Activated naive CD8-positive, alpha-beta T cell treated with anti-CD3 and anti-CD28 coated beads, Interleukin-2, amount 50 U/mL, for 24 hours (primary cell): ENCODE measurements at places on chromosomes 13 and 19.

DNA sequence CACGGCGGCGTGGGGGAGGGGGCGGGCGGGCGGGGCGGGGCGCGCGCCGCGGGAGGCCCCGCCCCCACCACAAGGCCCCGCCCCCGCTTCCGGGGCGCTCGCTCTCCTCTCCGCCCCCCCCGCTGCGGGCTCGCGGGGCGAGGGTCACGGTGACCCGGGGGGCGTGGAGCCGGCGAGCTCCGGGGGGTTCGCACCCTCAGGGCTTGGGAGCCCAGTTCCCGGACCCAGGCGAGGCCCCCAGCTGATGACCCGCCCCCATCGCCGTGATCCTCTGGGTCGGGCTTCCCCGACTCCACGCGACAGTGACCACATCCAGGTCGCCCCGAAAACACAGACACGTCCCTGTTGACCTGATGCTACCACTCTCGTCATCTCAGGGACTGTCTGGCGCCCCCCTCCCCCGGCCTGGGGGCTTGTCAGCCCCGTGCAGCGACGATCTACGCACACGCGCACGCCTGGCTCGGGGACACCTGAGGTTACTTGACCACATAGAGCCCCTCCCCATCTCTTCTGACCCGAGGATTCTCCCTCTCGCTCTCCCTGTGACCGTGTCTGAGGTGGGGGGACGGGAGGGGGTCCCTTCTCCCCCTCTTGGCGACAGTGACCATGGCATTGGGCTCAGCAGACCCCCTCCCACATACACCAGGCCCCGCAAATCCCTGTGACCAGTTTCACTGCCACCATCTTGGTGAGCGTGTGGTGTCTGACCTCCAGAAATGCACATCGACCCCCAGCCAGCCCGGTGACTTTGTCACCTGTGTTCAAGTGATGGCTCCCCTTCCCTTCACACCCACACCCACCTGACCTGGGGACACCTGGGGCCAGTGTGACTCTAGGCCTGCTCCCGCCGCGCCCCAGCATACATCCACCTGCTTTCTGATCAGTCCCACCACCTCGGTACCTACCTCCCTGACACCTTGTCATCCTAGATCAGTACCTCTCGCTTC, 670 bp downstream of the MAP2K7 start:
- peak overlapping the region; percentile 88 for H3K4me3 ChIP-seq
- H3K27me3 ChIP-seq: peaks cover 5% of the 10 kb centered on the region
- peak overlapping the region; percentile 88 for H3K27ac ChIP-seq

DNA sequence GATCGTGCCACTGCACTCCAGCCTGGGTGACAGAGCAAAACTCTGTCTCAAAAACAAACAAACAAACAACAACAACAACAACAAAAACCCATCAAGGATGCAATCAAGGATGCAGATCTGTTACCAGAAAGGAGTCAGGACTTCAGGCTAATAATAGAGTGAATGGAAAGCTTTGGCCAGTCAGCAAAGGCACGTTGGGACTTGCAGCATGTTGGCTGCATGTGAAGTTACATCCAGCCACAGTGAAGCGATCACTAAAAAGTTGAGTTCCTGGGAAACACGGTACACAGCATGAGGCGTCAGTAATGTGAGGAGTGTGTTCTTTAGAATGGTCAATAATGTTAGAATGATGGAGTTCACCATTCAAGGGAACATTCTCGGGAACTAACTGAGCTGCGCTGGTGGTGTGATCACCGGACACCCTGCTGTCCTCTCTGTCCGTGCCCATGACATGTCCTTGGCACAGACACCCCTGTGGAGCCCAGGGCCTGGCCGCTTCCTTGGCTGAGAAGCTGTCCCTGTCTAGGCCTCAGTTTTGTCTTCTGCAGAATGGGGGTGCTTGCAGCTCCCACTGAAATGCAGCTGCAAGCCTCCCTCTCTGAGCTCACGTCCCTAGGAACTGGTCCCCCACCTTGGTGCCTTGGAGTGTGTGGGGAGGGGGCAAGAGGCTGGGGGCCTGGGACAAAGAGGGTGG, 2.3 kb upstream of the LGALS7B start:
- peaks cover 2% of the 10 kb centered on the region for H3K4me1 ChIP-seq
- H3K27ac ChIP-seq: no peak overlapping the region
- no peak for DNase-seq
- H3K4me3 ChIP-seq: no peak overlapping the region

GRCh38 chr13:99254830-99255229, 3.3 kb downstream of the GPR18 start:
- no peak for DNase-seq
- no peaks in the 10 kb centered on the region for H3K27me3 ChIP-seq
- H3K4me1 ChIP-seq: peaks cover 78% of the 10 kb centered on the region
- H3K36me3 ChIP-seq: peaks cover 44% of the 10 kb centered on the region

DNA sequence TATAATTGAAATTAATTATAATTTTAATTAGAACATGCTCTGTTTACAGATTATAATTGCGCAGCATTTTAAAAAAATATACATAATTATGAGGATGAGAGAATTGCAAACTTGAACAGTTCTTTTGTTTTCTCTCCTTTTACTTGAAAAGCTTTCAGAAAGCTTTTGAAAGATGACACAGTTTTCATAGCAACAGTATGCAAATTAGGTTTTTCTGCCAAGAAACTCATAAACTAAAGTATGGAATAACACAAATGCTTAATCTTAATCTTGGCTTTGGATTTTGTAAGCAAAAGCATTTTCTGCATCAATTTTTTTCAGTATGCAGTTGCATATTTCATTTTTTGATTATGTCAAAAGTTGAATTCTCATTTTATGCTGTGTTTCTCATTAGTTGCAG, 32.8 kb upstream of the AKAP11 start:
- no peak for DNase-seq
- no peak overlapping the region for H3K4me3 ChIP-seq
- H3K27me3 ChIP-seq: no peaks in the 10 kb centered on the region
- H3K36me3 ChIP-seq: peaks cover 2% of the 10 kb centered on the region
- H3K4me1 ChIP-seq: no peaks in the 10 kb centered on the region

DNA sequence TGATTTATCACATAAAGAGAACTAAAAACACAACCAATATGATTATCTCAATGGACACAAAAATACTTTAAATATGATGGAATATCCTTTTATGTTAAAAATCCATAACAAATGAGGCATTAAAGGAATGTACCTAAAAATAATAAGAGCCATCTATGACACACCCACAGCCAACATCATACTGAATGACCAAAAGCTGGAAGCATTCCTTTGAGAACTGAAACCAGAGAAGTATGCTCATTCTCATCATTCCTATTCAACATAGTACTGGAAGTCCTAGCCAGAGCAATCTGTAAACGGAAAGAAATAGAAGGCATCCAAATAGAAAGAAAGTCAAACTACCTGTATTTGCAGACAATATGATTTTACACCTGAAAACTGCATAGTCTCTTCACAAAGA, 671.0 kb downstream of the SLITRK1 start:
- no peaks in the 10 kb centered on the region for H3K27me3 ChIP-seq
- no peak overlapping the region for H3K27ac ChIP-seq
- no peaks in the 10 kb centered on the region for H3K4me1 ChIP-seq
- H3K4me3 ChIP-seq: no peak overlapping the region
- DNase-seq: no peak
- H3K36me3 ChIP-seq: no peaks in the 10 kb centered on the region

GRCh38 chr13:58994777-58995176, 1169.0 kb downstream of the DIAPH3 start:
- no peak overlapping the region for H3K27ac ChIP-seq
- DNase-seq: no peak
- no peaks in the 10 kb centered on the region for H3K36me3 ChIP-seq
- H3K4me1 ChIP-seq: no peaks in the 10 kb centered on the region
- no peaks in the 10 kb centered on the region for H3K27me3 ChIP-seq

GRCh38 chr13:43573361-43573740, 213.4 kb downstream of the ENOX1 start:
- H3K4me3 ChIP-seq: no peak overlapping the region
- no peaks in the 10 kb centered on the region for H3K36me3 ChIP-seq
- DNase-seq: no peak

DNA sequence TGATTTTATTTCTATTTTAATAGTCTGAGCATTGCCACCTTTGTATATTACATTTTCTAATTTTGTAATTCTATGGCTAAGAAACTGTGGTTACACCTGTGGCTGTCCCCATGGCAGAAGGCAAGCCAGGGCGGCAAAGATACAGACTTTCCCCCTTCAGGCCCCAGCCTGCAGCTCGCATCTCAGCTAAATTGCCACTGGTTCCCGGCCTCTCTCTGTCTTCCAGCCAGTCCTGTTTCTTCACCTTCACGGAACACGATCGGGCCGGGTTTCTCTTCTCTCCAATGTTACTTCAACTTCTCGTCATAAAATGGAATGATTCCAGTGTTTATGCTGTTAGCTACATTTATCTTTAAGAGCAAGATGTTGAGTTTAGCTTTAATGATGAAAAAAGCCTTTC, 124.5 kb upstream of the ZNF507 start:
- H3K27me3 ChIP-seq: peaks cover 35% of the 10 kb centered on the region
- H3K4me3 ChIP-seq: no peak overlapping the region
- no peak overlapping the region for H3K27ac ChIP-seq
- peaks cover 3% of the 10 kb centered on the region for H3K4me1 ChIP-seq
- no peak for DNase-seq

DNA sequence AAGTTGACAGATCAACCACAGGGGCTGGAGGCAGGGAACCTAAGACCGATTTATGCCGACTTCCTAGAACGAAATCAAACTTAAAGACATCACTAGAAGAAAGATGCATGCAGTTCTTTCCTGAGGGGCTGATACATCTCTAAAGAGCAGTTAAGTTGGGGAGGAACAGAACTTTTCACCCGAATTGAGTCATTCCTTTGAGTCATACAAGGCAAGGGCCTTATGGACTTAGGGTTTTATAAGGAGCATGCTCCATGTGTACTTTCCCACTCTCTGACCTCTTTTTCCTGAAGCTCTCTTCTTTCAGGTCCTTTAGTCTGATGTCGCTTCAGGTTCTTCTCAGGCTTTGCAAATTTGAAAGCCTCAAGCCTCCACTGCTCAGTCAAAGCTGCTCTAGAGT, 7.9 kb upstream of the FBXL3 start:
- no peak overlapping the region for H3K27ac ChIP-seq
- H3K36me3 ChIP-seq: no peaks in the 10 kb centered on the region
- peaks cover 2% of the 10 kb centered on the region for H3K27me3 ChIP-seq
- peaks cover 10% of the 10 kb centered on the region for H3K4me1 ChIP-seq
- DNase-seq: no peak
- no peak overlapping the region for H3K4me3 ChIP-seq

GRCh38 chr19:40800339-40800996, 1.5 kb downstream of the EGLN2 start:
- peaks cover 73% of the 10 kb centered on the region for H3K4me1 ChIP-seq
- peak overlapping the region; percentile 90 for H3K4me3 ChIP-seq
- H3K27me3 ChIP-seq: no peaks in the 10 kb centered on the region
- no peak for DNase-seq

DNA sequence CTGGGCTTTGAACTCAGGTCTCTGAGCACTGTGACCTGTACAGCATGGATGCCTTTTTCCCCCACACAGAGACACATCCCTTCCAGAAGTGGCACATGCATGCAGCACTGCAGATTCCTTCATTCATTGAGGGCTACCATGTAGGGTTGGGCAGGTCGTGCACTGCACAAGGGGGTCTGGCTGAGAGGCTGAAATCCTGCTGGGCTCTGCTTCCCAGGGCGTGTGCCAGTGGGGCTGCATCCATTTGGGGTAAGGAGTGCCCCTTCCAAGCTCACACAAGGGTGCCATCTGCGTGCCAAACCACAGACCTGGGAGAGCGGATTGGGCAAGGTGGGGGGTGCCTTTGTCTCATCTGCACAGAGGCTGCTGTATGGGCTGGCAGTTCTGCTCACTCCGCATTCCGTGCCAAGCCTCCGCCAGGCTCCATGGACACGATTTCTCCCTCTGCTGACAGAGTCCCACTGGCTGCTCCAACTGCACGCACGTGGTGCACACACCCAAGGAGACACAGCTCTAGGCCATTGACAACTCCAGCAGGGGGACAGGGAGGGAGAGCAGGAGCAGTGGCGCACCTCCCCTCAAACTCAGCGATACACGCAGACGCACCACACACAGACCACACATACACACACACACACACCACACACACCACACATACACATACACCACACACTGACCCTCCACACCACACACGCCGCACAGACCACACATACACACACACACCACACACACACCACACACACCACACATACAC, 4.5 kb upstream of the SHISA7 start:
- H3K36me3 ChIP-seq: no peaks in the 10 kb centered on the region
- H3K27me3 ChIP-seq: peaks cover 49% of the 10 kb centered on the region
- no peak overlapping the region for H3K27ac ChIP-seq
- no peak overlapping the region for H3K4me3 ChIP-seq
- DNase-seq: no peak

DNA sequence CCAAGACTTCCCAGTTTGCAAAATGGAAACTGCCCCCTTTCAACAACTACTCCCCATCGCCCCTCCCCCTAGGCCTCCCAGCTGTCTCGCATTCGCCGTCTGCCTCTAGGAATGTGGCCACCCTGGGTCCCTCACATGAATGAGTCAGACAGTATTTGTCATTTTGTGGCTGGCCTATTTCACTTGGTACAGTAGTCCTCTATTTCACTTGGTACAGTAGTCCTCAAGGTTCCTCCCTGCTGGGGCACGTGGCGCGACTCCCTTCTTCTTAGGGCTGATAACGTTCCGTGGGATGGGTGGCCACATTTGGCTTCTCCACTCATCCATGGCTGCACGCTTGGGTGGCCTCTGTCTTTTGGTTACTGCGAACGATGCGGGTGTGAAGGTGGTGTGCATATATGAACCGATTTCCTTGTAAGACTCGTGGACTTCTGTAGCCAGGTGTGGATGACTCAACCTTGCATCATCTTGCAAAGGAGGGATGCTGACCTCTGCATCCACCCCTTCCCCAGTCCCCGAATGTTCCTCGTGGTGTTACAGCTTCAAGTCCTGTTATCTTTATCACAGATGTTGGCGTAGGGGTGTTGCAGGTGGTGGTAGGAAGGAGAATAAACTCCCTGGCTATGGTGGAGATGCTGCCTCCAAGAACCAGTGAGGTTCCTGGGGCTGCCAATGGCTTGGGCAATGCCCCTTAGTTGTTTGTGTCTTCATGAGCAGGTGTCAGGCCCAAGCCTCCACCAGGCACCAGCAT, 112.1 kb upstream of the SOX1 start:
- no peak overlapping the region for H3K27ac ChIP-seq
- H3K27me3 ChIP-seq: no peaks in the 10 kb centered on the region
- H3K36me3 ChIP-seq: no peaks in the 10 kb centered on the region
- no peak overlapping the region for H3K4me3 ChIP-seq
- H3K4me1 ChIP-seq: no peaks in the 10 kb centered on the region
- DNase-seq: no peak

DNA sequence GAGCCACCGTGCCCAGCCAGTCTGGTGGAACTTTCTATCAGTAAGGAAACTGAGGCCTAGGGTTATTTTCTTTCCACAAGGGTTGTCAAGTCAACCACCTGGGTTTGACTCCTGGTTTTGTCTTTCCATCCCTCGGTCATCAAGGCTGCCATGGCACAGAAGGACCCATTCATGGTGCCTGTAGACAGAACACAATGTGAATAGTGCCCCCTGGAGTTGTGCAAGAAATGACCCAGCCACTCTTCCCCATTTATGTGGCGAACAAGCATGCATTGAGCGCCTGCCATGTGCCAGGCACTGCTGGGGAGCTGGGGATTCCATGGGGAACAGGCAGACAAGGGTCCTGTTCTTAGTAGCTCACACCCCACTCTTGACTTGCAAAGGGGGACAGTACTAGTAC, 4.1 kb downstream of the SMARCA4 start:
- peaks cover 64% of the 10 kb centered on the region for H3K4me1 ChIP-seq
- no peaks in the 10 kb centered on the region for H3K27me3 ChIP-seq
- H3K4me3 ChIP-seq: no peak overlapping the region
- DNase-seq: no peak
- no peak overlapping the region for H3K27ac ChIP-seq
